ENCODE measurements at places on chromosomes 6 and 20.

- DNase-seq = no peak
Measured at GRCh38 chr20:17889226-17889625, 79.4 kb downstream of the SNX5 start.

DNA sequence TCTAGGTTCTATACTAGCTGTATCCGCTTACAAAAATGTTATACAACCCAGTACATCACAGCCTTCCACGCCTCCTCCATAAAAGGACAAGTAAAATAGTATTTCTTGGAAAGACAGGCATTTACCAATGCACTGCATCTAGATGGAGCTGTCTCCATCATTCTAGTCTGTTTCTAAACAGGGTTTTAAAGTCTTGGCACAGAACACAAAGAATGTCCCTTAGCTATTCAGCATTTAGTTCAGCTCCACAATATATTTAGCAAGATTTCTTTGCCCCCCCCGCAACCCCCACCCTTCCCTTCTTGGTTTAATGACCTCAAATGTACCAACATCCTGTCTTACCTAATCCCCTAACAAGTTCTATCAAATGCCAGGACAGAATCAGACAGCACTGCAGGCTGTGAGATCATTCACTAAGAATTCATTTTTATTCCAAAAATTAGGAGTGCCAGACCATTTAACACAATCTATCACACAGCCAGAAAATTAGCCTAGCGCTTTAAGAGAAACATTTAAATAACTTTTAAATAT is 198.6 kb downstream of the BACH2 start:
- peak; percentile 95 for DNase-seq

GRCh38 chr20:61443443-61444126 is 191.5 kb downstream of the CDH4 start:
- DNase-seq = no peak

DNA sequence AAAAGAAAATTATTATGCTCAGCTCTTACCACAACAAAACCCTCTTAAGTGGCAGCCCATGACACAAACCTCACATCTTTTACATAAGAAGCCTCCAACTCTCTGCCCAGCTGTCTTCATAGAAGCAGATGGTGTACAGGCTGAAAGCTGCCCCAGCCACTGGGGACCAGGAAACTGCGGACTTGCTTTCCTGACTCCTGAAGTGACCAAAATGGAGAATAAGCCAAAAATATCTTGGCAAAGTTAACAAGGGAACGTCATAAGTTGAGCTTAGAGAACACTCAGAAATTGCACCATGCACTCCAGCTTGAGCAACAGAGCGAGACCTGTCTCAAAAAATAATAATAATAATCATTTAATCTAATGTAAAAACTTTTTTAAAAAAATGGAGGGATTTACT is 160.3 kb upstream of the CDYL start:
- peak; percentile 42 for DNase-seq

DNA sequence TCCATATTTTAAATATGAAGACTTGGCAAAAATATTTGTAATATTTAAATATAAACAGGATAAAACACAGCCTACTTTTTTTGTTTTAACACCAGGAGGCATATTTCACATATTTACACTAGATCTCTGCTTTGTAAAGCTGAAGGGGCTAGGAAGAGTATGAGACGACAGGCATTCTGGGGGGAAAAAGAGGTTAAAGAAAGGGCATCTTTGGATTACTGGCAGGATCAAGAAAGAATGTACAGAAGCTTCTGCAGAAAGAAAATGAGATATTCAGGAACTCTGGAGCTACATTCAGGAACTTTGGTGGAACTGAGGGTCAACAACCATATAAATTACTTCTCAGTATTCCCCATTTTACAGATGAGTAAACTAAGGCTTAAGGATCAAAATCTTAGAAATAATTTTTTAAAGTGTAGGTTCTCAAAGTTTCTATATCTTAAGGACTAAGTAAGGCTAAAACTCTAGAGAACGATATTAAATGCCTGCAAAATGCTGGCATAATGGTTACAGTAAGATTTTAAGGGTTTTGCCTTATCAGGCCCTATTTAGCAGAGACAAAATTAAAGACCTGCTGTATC is 156.5 kb downstream of the CDK19 start:
- DNase-seq = peak; percentile 50

GRCh38 chr6:53770780-53771249 is 24.0 kb upstream of the LRRC1 start:
- DNase-seq = peak; percentile 53

- peak; percentile 97 for DNase-seq
Measured at GRCh38 chr6:89952686-89953085, 58.4 kb downstream of the GJA10 start.

Data from iris pigment epithelial cell (primary cell).